ENCODE measurements at places on chromosomes 1 and 21.
A peak's percentile ranks its signal among the peaks of the same experiment; 100 is the strongest.

DNA sequence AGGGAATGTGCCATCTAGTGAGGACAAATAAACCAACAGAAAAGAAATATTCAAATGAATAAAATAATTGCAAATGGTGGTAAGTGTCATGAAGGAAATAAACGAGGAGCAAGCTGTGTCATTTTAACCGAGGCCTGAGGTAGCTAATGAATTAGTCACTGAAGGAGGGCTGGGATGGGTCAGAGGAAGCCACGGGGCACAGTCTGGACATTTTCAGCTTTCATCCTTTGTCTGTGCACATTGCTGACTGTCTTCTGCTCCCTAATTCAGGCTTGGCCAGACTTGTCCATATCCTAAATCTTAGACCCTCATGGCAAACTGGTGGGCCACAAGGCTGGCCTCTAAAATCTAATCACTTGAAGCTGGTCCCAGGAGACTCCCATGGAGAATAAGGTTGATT is 138.4 kb downstream of the RHOU start:
- no peak for DNase-seq

DNA sequence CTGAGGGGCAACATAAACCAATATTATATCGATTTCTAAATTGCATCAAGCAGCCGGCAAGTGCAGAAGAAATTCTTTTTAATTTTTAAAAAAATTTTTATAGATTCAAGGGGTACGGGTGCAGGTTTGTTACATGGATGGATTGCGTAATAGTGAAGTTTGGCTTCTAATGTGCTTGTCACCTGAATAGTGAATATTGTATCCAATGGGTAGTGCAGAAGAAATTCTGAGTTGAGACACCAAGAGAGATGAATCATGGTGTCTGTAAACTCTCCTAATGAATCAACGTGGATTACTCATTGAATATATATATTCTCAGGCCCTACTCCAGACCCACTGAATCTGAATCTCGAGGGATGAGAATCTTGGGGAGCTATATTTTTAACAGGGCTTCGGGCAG is 253.7 kb upstream of the FOXD3 start:
- no peak for DNase-seq

- DNase-seq: no peak
These were observed 74.7 kb downstream of the KIFAP3 start for GRCh38 chr1:169999761-170000160.

DNA sequence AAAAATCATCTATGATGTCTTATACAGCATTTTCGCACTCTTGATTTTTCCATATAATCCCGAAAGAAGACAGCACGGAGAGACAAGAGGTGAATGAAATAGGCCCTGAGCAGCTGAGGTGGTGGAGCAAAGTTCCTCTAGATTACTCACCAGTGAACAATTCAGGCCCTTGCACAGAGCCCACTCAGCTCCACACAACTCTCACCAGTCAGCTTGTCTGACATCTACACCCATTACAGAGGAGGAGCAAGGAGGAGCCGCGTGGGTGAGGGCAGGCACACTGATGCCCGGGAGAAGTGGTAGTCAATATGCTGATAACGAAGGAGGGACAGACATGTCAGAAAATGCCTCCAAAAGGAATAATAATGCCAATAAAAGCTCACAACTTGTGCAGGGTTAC is 59.9 kb downstream of the DNM3 start:
- no peak for DNase-seq

- DNase-seq: no peak
These were observed 45.1 kb upstream of the GUCA2A start for GRCh38 chr1:42209526-42210251.

DNA sequence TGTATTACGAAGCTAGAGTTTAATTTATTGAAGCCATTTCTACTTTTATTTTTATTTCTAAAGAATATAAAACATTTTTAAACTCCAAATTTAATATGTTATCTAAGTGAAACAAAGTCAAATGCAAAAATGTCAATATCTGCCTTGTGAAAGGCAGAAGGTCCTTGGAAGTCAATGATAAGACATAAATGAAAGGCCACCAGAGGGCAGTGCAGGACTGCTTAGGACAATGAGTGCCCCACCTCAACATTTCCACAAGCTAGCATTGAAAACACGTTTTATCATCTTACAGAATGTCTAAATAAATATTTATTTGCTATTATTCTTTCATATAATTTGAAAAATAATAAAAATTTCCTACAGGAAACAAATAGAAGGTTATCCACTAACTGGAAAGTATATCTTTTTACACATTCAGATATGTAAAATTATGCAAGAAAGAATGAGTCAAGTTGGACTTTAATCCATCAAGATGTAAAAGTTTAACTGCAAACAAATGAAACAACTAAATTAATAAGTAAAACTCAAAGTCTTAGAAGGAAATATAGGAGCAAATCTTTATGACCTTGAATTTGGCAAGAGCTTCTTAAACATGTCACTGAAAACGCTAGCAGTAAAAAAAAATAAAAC is 140.1 kb upstream of the FMN2 start:
- no peak for DNase-seq

- DNase-seq: no peak
These were observed 26.6 kb downstream of the AJAP1 start for GRCh38 chr1:4681026-4681425.

GRCh38 chr1:52404116-52404974 is at the start of the genes ORC1 and PRPF38A:
ORC1 (minus strand) TSS chr1:52404423; CDS start chr1:52402223, 2,200 bp downstream.
PRPF38A (plus strand) TSS chr1:52404602; CDS start chr1:52404750, 148 bp downstream.
- DNase-seq: peak; percentile 83

DNA sequence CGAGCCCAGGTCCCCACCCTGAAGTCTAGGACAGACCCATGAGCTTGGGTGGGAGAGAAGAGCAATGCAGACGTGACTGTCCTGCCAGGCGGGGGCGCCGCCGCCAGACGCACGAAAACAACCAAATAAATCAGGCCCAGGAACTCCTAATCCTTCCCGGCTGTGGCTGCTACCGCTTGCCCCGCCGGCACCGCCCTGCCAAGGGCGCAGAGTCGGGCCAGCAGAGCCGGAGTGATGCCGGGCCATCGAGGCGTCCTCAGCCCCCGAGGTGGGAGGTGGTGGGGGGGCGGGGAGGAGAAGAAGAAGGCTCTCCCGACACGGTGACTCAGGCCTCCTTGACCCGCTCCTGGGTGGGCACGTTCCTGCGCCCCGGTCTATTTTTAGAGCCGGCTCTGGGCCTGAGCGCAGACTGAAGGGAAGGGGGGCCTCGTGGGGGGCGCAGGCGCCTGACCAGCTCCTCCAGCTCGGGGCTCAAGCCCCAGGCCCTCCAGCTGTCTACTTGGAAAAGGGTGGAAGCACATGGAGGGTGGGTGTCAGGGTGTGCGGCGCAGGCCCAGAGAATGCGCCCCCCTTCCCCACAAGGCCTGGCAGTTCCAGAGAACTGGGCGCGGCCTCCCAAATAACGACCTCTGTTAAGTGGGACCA is 10.7 kb upstream of the COL16A1 start:
- DNase-seq: no peak

DNA sequence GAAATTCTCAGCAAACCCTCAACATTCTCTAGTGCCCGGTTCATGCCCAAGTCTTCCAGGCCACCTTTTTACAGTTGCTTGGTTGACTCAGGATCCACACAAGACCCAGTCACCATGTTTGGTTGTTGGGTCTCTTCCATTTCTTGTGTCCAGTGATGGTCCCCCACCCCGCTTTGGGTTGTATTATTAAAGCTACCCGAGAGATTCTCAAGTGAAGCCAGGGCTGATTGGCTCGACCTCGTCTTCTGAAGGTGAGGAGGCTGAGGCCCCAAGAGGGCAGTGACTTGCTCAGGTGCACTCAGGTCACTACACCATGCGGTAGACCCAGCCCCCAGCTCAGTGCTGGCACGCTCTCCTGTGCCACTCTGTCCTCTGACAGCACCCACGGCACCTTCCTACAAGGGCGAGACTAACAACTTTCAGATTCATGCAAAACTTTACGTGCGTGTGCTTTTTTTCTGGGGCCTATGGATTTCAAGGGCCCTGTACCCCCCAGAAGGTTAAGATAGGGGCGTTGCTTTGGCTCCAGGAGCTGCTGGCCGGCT is 50.3 kb downstream of the CAPN9 start:
- no peak for DNase-seq

DNA sequence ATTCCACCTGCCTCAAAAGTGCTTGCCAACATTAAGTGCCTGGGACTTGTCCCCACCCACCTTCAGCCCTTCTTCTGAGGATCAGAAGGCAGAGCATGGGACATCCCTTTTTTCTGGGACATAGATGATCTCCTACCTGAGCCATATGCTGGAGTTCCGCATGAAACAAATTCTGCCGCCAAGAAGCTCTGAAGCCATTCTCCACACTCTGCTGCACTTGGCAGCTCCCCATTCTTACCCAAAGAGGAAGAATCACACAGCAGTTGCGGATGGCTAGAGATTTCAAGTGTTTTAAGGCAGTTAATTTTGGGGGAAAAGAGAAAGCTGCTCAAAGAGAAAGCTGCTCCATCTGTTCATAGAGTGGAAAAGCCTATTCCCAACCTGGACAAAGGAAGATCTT is 197.3 kb upstream of the COA6 start:
- DNase-seq: no peak

DNA sequence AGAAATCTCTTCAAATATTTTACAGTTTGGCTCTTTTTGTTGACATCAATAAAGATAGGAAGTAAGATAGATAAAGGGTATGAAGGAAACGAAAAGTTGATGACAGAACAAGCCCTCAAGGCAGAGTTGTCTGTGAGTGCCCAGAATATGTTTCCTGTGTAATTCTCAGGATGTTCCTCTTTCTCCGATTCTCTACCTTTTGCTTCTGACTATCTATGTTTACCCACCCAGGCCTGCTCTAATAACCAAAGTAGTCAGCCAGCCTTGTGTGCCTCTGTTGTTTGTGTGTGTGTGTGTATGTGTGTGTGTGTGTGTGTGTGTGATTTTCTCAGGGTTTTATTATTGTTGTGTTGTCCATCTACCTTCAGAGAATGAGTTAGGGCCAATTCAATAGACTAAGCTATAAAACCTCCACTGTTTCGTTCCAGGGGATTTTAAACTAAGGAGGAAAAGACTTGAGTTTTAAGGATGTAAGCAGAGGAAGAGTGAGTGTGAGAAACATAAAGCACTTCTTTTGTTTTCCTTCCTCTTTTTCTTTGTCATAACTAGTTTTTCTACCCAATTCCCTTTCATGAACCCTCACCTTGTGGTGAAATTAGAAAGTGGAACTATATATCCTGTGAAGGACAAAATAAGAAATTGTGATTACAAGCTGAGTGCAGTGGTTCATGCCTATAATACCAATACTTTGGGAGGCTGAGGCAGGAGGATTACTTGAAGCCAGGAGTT is 627.4 kb upstream of the NR5A2 start:
- DNase-seq: no peak

GRCh38 chr21:42486531-42486930 is 9.5 kb downstream of the RSPH1 start:
- DNase-seq: no peak
